ENCODE measurements at places on chromosomes 12 and 14. TPM values are rescaled to one million over a fixed set of nuclear protein-coding genes. Genes with fewer than 3 reads are reported as not detected.

The LRRK2 gene
- 10.8 TPM for total RNA-seq

The ARHGDIB gene
- 8.3 TPM for total RNA-seq

The CCDC196 gene
- not detected for total RNA-seq

The LRP6 gene
- total RNA-seq: 39.5 TPM

The ESR2 gene
- total RNA-seq: 0.66 TPM

The NKX2-1 gene
- total RNA-seq: not detected

The PLEKHD1 gene
- under 0.01 TPM for total RNA-seq

The RAD9B gene
- total RNA-seq: 0.77 TPM

Data from fibroblast of lung (primary cell).